Left hindlimb (tissue), 1 donor: ENCODE measurements at places on chromosomes 2 and 18.

- no peak for DNase-seq
These were observed 30.2 kb downstream of the ITSN2 start for GRCh38 chr2:24330161-24330560.

GRCh38 chr2:48527226-48527885 is 2.6 kb upstream of the STON1 start:
- no peak for DNase-seq

- no peak for DNase-seq
These were observed 37.9 kb downstream of the GALNT1 start for GRCh38 chr18:35619464-35619863.

GRCh38 chr18:34251919-34252318 is 27.2 kb upstream of the NOL4 start:
- no peak for DNase-seq

- DNase-seq = no peak
These were observed 65.8 kb downstream of the ALPK2 start for GRCh38 chr18:58562999-58563667.

DNA sequence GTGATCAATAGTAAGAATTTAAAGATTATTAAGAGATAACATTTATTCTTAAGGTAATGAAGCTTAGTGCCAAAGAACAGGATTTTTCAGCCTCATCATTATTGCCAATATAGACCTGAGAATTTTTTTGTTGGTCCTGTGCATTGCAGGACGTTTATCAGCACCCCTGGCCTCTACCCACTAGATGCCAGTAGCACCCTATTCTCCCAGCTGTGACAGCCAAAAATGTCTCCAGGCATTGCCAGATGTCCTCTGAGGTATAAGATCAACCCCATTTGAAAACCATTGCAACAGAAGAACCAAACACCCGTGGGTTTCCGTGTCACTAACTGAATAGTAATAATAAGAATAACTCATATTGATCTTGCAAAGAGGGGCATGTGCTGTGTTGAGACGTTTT is 700.0 kb upstream of the SOX11 start:
- DNase-seq = no peak
